GM23338 (cell line): ENCODE measurements at places on chromosomes 1 and 21. TPM values are rescaled to one million over a fixed set of nuclear protein-coding genes. Genes with fewer than 3 reads are reported as not detected.

- peak; percentile 49 for DNase-seq
Observed at GRCh38 chr1:72547412-72547811, 265.1 kb upstream of the NEGR1 start.

Gene FCRL5
- 0.54 and 0.79 TPM in 2 replicates for polyA plus RNA-seq

Gene PAQR6
- polyA plus RNA-seq: 2.4 and 2.6 TPM in 2 replicates

GRCh38 chr1:232634096-232634495, 4.2 kb upstream of the SIPA1L2 start:
- no peak for DNase-seq

Gene ERVH48-1
- 31.7 and 34.1 TPM in 2 replicates for polyA plus RNA-seq

Gene A3GALT2
- not detected in 2 replicates for polyA plus RNA-seq

DNA sequence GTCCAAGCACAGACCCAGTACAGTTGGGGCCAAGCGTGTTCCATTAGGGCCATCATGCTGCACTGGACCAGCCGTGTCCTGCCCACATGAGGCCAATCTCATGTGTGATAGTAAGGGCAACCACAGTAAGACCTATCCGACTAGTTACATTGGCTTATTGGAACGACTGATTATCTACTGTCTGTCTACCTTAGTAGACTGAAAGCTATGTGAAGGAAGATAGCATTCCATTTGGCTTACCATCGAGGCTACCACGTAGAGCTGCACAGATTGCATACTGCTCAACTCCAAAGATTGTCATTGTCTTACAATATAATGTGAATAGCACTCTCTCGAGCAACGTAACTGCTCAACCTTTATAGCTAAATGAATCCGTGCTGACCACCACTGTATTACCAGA, 10.6 kb downstream of the PTGER3 start:
- DNase-seq: no peak

- no peak for DNase-seq
Observed at GRCh38 chr1:206963740-206964139, 6.5 kb downstream of the FCAMR start.

DNA sequence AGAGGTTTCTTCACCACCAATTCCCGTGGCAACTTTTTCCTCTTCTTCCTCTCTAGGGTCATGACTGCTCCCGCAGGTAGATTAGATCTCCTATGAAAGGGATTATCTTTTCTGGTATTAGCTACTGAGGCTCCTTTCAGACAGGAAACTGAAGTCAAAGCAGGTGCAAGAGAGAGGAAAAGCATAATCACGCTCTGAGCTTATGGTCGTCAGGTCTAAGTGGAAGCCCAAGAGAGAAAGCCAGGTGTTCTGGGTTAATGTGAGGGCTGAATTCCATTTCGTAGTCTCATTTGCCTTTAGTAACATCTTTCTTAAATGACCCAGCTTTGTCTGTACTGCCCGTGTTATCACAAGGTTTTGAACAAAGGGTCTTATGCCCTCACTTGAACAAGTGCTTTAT, 8.3 kb upstream of the MAP3K21 start:
- DNase-seq: no peak

Gene BATF3
- polyA plus RNA-seq: 7.8 and 8.6 TPM in 2 replicates

GRCh38 chr1:229420224-229420623, 13.7 kb downstream of the ACTA1 start:
- DNase-seq: no peak

- DNase-seq: no peak
Observed at GRCh38 chr1:6316240-6317097, 55.6 kb upstream of the GPR153 start.

GRCh38 chr1:18100491-18101063, 7.0 kb upstream of the IGSF21 start:
- DNase-seq: peak; percentile 83

Gene ITLN1
- polyA plus RNA-seq: not detected in 2 replicates

DNA sequence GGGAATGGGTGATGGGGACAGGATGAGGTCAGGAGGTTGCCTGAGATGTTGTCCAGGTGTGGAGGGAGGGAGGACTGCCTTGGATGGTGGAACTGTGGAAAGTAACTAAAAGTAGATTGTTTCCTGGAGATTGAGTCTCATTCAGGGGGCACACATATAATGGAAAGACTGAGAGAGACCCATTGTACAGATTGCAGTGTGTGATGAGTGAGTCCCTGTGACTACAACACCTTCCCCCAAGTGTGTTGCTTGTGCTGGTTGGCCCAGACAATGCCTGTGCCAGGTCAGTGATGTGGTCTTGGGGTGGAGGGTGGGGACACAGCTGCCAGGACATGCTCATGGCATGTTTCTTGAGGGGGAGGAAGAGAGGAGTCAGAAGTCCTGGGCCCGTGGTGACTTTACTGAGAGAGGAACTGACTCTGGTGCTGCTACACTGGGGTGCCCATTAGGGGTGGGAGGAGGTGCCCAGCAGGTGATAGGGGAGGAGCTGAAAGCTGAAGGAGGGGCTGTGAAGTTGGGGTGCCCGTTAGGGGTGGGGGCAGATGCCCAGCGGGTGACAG, 5.2 kb downstream of the SNAP47 start:
- no peak for DNase-seq

Gene ALX3
- polyA plus RNA-seq: 0.17 TPM in 1 of 2 replicates, not detected in the other

GRCh38 chr1:52195161-52195560, 53.3 kb downstream of the ZFYVE9 start:
- no peak for DNase-seq

DNA sequence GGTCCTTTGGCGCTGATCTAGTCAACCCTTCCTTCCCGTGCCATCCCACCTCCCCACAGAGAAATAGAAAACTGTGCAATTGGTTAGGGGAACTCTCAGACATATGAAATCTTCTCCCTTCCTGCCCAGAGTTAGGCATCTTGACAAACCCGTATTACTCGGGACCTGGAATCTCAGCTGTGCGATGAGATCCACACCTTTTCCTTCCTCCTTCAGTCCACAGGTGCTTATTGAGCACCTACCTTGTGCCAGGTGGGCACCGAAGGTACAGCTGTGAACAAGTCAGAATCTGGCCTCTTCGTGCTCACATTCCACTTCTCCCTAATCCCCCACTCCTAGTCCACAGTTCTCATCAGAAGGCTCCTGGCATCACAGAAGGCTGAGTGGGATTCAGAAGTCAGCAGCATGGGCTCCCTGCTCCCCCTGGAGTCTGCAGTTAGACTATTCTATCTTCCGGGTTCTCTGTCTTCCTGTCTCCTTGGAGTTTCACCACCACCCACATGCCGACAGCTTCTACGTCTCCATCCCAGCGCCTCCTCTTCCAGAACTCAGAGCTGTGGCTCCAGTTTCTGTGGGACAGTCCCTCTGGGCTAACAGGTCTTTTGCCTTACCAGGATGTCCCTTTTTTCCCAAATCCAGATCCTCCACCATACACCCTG, 23.0 kb downstream of the KNCN start:
- DNase-seq: peak; percentile 72

DNA sequence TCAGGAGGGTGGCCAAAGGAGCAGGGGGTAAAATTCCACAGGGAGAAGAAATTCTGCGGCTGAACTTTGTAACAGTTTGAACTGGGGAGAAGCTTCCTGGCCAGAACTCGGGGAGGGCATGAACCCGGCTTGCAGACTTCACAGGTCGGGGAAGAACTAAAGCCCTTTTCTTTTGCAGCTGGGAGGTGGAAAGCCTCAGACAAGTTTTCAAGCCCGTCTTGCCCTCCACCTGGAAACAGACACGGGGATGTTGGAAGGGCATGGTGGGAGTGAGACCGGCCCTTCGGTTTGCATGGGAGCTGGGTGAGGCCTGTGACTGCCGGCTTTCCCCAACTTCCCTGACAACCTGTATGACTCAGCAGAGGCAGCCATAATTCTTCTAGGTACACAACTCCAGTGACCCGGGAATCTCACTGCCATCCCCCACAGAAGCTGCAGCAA, 11.3 kb downstream of the THEM4 start:
- DNase-seq: no peak

GRCh38 chr1:109923131-109923945, 12.7 kb downstream of the CSF1 start:
- peak; percentile 83 for DNase-seq

GRCh38 chr1:119294722-119295121, 73.9 kb upstream of the HAO2 start:
- DNase-seq: peak; percentile 64

Gene GABRD
- polyA plus RNA-seq: 1.7 and 2.1 TPM in 2 replicates

GRCh38 chr1:109161858-109162606, 48.1 kb downstream of the ELAPOR1 start:
- DNase-seq: peak; percentile 39

DNA sequence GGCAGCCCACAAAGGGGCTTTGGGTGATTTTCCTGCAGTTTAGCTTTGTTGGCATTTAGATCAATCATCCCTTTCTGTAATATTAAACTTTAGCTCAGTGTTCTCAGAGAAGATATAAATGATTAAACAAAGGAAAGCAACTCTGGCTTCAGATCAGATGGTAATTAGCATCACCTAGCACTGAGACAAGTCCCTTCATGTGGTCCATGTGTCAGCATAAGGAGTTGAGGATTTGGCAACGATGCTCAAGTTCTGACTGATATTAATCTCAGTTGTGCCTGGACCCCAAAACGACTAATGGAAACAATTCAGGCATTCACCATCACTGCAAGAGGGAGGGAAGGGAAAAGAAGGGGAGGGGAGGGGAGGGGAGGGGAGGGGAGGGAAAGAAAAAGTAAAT, 60.4 kb downstream of the SEC16B start:
- no peak for DNase-seq
